ENCODE measurements at places on chromosomes 3 and 15.
A peak's percentile ranks its signal among the peaks of the same experiment; 100 is the strongest.

GRCh38 chr3:34365231-34365630 lies 566.8 kb downstream of the PDCD6IP start:
- no peak for DNase-seq

DNA sequence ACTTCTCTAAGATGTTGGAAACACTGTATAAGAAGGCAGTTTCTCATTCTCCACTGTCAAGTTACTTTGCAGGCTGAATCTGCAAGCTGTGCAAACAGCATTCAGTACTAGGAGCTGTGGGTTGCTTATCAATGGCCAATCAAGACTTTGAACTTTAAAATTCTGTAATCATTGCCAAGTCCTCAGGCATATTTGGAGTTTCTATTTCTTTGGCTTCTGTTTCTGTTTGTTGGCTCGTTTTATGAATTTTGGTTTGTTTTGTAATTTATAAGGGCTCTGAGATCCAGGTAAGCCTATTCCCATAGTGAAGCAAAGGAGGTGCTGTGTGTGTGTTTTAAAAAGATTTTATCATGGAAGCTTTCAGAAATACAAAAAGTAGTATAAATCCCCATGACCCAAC lies 32.1 kb downstream of the TLNRD1 start:
- DNase-seq, result no peak

DNA sequence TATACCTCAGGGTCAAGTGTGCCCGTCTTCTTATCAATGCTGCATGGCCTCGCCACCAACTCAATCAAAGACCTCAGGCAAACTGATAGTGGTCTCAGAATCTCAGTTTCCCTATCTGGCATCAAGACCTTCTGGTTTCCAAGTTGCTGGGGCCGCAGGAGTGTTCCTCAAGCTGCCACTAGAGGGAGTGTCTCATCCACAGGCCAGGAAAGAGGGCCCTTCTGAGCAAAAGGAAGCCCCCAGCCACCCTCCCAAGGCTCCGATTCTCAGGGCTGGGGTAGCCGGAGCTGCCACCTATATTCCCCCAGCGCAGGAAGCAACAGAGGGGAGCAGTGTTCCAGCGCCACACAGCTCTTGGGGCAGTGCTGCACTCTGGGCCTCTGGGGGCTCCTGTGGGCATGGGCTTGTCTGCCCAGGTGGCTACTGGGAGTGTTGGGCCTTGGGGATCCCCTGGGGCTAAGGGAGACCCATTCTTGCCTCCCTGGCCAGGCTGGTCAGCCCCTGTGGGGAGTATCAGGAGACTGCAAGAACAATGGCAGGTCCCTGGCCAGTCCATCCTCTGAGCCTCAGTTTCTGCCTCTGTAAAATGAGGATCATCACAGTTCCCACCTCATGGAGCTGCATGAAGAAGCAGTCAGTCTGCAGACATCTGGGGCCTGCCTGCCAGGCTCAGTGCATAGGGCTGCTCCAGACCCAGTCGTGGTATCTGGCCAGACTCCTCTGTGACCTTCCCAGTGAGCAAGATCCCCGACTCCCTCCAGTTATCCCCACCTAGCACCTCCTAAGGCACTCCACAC lies 23.4 kb upstream of the SEC13 start:
- DNase-seq, result peak; percentile 55

DNA sequence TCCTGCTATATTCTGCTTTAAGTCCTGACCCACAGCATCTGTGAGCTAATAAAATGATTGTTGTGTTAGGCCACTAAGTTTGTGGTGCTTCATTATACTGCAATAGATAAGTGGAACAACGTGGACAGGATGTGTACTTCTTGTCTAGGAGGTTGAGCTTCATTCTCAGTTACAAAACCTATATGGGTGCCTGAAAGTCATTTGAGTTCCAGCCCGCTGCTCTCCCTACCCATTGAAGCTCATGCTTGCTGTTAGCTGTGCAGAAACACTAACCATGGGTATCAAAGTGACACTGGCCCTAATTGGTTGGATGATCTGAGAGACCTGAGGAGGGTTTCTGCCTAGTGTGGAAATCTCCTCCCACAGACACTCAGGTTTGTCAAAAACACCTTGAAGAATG lies 357.2 kb downstream of the PDCD6IP start:
- no peak for DNase-seq

- peak; percentile 79 for DNase-seq
Observed at GRCh38 chr15:40782609-40783227, 12.9 kb downstream of the C15orf62 start.

DNA sequence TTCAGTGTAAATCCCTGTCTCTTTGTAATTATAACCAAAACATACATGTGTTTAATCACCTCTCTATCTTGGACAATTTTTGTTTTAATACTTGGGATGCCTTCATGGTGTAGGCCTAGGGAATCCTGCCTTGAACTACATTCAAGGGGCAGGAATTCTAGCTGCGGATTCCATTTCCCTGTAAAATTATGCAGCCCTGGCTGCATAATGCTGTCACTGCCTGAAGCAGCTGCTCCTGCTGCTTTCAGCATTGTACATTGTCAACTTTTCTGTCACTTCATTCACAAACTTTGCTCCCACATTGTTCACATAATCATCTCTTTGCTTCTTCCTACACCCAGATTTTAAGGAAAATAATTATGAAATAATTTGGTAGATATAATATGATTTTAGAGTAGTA lies 638.7 kb downstream of the RBMS3 start:
- DNase-seq, result no peak

DNA sequence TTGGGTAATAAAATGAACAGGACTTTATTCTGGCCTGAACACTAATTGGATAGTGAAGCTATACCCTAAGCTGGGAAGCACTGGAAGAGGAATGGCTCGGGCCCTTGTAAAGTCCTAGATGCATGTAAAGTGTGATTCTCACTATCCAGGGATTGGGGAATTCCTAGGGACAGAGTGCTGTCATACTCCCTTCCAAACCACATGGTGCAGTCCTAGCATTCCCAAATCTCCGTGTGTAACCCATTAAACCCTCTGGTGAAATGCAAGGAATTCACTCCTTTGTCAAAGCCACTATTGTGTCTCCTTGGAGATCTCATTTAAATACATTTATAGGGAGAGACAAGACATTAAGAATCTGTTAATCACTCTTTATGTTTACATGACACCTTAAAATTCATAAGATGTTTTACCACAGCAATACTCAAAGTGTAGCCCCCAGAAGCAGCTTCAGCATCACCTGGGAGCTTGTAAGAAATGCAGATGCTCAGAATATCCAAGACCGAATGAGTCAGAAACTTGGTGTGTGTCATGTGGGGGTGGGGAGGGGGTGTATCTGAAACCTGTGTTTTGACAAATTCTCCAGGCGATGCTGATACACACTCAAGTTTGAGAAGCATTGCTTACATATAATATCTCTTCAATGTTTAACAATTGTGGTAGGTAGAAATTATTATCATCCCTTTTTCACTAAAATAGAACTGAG lies 121.8 kb upstream of the NPHP3 start:
- DNase-seq, result no peak

- no peak for DNase-seq
Observed at GRCh38 chr3:132753946-132754345, 31.7 kb upstream of the NPHP3 start.

- DNase-seq, result no peak
Observed at GRCh38 chr3:141170678-141171295, 60.8 kb upstream of the PXYLP1 start.

DNA sequence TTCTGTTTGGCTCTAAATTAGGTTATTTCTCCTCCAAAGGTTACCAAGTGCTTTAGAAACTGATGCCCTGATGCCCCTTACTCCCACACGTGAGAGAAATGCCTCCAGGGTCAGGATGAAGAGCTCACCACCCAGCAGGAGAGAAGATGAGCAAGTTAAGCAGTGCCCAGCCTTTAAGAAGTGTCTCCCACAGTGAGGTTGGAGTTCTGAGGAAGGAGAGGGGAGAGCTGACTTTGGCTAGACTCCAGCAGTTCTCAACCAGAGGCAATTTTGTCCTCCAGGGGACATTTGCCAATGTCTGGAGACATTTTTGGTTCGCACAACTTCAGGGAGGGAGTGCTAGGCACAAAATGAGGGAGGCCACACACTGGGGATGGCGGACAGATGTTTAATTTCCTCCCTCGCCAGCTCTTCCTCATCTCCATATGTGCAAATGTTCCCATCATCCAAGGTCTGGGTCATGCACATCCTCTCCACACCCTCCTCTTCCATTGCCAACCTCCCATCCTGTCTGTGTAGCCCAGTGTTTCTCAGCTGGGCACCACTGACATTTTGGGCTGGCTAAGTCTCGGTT lies 50.6 kb upstream of the SLC7A14 start:
- no peak for DNase-seq

- DNase-seq, result no peak
Observed at GRCh38 chr3:56761887-56762651, 39.7 kb downstream of the ARHGEF3 start.

DNA sequence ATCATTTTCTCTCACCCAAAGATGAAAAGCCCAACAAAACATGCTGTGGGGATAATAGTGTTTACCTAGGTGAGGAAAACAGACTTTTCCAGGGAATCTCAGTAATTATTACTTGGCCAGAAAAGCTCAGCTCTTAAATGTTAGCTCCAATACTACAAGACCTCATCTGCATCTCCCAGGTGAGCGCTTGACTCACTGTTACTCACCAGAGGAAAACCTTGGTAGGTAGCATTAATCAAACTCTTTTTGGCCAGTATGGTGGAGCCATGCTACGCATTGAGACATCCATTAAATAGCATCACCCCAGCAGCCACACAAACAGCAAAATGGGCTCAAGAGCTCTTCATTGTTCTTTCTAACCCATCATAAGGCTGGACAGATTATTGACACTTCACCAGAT lies 99.0 kb downstream of the TIGIT start:
- no peak for DNase-seq

GRCh38 chr3:158494673-158495072 lies 76.3 kb upstream of the MLF1 start:
- DNase-seq, result no peak

DNA sequence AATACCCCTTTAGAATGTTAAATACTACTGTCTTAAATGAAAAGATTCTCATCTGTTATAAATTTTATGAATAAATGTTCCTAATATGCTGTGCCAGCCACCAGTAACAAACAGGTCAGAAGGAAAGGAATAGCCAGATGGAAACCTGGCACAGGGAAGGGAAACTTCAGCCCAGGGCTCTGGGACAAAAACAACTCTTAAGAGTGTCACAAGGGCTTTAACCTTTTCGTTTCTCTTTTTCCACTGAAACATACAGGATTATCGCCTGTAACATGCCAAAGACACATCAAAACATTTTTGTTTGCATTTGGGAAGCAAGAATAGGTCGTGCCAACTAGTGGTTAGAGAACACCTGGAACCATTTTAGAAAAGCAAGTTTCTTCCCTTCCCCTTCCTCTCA lies 109.0 kb upstream of the NEDD4 start:
- no peak for DNase-seq

GRCh38 chr3:139655909-139656595 lies 21.7 kb downstream of the NMNAT3 start:
- DNase-seq, result no peak

- DNase-seq, result no peak
Observed at GRCh38 chr3:64878362-64878761, 190.6 kb upstream of the ADAMTS9 start.

GRCh38 chr3:39189150-39189958 lies 3.0 kb downstream of the XIRP1 start:
- DNase-seq, result peak; percentile 43

DNA sequence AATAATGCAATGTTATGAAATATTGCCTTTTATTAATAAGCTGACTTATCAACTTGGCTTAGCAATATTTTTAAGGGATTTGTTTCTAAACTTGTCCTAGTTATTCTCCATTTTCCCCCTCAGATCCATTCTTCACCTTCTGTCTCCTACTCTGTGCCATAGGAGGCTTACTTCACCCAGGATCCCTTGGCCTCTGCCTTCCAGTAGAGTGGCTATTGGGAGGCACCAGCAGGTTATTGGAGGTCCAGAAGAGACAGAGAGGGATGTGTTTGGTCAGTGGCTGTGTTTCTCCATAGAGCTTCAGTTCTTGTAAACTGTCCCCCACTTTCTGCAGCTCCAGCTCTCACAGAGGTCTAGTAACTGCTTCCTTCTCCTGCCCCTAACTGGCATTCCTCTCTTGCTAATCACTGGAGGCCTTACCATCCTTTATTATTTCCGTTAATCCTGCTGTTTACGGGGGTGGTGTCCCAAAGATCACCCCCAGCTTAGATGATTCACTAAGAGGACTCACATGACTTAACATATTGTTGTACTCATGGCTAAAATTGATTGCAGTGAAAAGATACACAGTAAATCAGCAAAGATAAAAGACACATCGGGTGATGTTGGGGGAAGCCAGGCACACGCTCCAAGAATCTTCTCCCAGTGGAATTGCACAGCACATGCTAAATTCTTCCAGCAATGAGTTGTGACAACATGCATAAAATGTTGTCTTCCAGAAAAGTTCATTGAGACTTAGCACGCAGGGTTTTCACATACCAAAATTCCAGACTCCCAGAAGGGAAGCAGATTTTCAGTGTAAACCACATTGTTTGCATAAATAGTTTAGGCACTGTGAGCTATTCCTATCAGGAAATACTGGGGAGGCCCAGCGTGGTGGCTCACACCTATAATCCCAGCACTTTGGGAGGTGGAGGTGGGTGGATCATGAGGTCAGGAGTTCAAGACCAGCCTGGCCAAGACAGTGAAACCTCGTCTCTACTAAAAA lies 67.5 kb downstream of the RPL22L1 start:
- no peak for DNase-seq

- no peak for DNase-seq
Observed at GRCh38 chr3:45778761-45779201, 17.6 kb downstream of the SLC6A20 start.

DNA sequence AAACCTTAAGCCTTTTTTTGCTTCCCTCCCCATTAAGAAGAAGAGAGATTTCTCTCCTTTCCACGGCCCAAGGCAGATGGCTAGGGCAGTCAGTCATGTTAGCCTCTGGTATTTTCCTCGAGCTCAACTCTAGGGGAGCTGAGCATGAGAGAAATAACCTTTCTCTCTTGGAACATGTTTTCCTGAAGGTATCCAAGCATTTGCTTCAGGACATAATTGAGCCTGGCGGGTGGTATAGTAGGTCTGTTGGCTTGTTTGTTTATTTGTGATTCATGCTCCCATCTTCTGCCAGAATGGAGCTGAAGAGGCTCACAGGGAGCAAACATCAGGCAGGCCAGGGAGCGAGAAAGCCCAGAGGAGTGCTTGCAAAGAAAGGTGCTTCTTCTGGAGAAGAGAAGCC lies 102.5 kb downstream of the MESD start:
- DNase-seq, result no peak

DNA sequence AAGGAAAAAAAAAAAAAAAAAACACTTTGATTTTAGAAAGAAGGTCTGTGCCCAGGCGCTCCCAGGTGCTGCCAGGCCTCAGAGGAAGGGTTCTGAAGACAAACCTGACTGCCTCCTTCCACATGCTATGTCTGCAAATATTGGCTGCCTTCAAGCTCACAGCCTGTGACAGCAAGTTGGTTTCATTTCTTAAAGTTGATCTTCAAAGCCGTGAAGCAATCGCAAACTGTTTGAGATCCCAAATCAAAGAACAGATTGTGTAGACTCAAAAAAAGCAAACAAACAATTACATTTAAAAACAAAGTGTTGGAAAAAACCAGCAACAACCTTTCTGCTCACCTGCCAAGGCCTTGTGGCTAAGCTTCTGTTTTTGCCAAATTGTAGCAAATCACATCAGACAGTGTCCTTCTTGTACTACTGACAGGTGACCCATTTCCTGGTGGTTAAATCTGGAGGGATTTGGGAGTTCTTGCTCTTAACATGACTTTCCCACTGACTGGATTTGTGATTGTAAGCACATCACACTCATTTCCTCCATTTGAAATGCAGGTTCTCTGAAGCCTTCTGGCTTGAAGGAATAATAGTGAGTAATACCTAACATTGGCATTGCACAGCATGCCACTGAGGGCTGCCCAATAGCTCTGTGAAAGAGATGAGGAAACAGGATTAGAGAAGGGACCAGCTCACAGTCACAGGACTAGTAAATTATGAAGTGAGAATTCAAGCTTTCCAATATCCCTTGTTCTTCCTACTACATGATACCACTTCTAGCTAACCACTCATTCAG lies 502.4 kb downstream of the LPP start:
- no peak for DNase-seq

Measured in activated CD4-positive, alpha-beta T cell treated with anti-CD3 and anti-CD28 coated beads, Interleukin-2, amount 50 U/mL, for 4 hours (primary cell).